Naive thymus-derived CD4-positive, alpha-beta T cell (primary cell): ENCODE measurements at places on chromosomes 7 and 10. TPM values are rescaled to one million over a fixed set of nuclear protein-coding genes. Genes with fewer than 3 reads are reported as not detected.

GRCh38 chr10:126302476-126302756, 85.9 kb downstream of the ADAM12 start:
- no peak for DNase-seq
- H3K27ac ChIP-seq = no peak overlapping the region

Gene CYP2C8
- not detected for polyA plus RNA-seq

Gene ZNF25
- polyA plus RNA-seq = 4.7 TPM

GRCh38 chr7:6256677-6257535, 15.5 kb downstream of the CYTH3 start:
- no peak overlapping the region for H3K27ac ChIP-seq
- no peaks in the 10 kb centered on the region for H3K36me3 ChIP-seq
- no peak for DNase-seq
- no peak overlapping the region for H3K4me3 ChIP-seq
- H3K4me1 ChIP-seq = no peaks in the 10 kb centered on the region

GRCh38 chr7:40786909-40787308, 652.1 kb downstream of the SUGCT start:
- H3K4me3 ChIP-seq = no peak overlapping the region
- H3K4me1 ChIP-seq = no peaks in the 10 kb centered on the region
- no peak for DNase-seq
- no peaks in the 10 kb centered on the region for H3K36me3 ChIP-seq
- H3K27me3 ChIP-seq = no peaks in the 10 kb centered on the region

DNA sequence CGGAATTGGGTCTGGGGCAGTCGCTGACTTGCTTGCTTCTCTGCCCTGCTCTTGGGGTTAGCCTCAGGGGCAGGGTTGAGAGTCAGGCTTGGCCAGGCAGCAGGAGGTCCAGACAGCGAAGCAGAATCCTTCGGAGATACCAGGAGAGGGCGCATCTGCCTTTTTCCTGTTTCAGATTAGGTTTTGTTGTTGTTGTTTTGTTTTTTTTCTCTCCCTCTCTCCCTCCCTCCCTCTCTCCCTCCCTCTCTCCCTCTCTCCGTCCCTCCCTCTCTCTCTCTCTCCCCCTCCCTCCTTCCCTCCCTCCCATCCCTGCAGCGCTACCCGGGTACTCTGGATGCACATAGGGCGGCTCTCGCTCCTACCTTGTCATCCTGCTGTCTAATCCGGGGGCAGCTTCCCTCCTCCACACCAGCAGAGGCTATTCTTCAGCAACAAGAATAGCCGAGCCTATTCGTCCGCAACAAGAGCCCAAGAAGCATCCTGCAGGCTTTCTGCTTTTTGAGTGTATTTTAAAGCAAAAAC, 758 bp upstream of the OPTN start:
- peaks cover 6% of the 10 kb centered on the region for H3K4me1 ChIP-seq
- H3K27ac ChIP-seq = peak overlapping the region; percentile 92
- peak; percentile 30 for DNase-seq
- no peaks in the 10 kb centered on the region for H3K27me3 ChIP-seq
- no peaks in the 10 kb centered on the region for H3K36me3 ChIP-seq
- peak overlapping the region; percentile 82 for H3K4me3 ChIP-seq

DNA sequence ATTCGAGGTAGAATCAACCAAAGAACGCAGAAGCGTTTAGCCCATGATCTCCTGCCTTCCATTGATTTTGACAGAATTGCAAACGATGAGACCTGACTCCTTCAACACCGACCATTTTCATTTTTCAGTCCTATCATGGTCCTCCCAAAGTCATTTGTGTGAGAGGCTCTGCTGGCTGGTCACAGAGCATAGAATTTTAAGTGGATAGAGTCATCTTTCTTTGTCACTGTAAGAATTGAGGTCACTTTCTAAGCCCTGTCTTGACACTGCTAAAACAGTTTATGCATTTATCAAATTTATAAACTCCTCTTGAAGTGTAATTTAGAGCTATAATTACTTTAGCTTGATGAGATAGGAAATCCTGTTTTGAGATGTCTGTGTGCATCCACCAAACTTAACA, 72.0 kb downstream of the UBE3C start:
- no peak overlapping the region for H3K27ac ChIP-seq
- no peaks in the 10 kb centered on the region for H3K27me3 ChIP-seq
- no peak for DNase-seq
- no peaks in the 10 kb centered on the region for H3K36me3 ChIP-seq
- H3K4me1 ChIP-seq = no peaks in the 10 kb centered on the region

GRCh38 chr10:24501056-24501711, 222.5 kb downstream of the ARHGAP21 start:
- no peaks in the 10 kb centered on the region for H3K36me3 ChIP-seq
- H3K4me1 ChIP-seq = no peaks in the 10 kb centered on the region
- no peak for DNase-seq
- H3K27ac ChIP-seq = no peak overlapping the region
- no peak overlapping the region for H3K4me3 ChIP-seq

DNA sequence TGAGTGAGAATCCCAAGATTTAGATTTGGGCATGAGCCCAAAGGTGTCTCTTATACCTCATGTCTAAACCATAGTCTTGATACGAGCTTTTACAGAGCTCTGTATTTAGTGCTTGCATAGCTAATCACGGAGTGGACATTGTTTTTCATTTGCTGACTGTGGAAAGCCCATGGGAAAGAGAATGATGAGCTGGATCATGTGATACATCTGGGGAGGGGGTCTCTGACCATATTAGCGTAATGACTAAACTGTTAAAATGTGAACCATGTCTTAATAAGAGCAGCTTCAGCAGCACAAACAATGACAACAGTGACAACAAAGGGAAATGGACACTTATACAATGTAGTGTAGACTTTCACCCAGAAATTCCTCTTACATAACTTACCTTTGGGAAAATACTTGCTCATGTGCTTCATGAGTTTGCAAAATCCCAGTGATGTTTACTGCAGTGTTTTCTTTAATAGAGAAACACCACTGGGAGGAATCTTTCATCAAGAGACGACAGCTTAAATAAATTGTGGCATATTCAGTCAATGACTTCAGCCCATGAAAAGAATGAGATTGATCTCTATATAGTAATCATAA, 44.0 kb upstream of the ITGB1 start:
- DNase-seq = no peak
- no peak overlapping the region for H3K4me3 ChIP-seq
- no peaks in the 10 kb centered on the region for H3K27me3 ChIP-seq
- no peaks in the 10 kb centered on the region for H3K4me1 ChIP-seq

GRCh38 chr7:75802552-75802821, 11.1 kb downstream of the CCL24 start:
- no peak overlapping the region for H3K27ac ChIP-seq
- H3K4me3 ChIP-seq = no peak overlapping the region
- DNase-seq = no peak
- H3K36me3 ChIP-seq = no peaks in the 10 kb centered on the region

GRCh38 chr7:112160130-112160770, 45.9 kb downstream of the DOCK4 start:
- DNase-seq = no peak
- no peak overlapping the region for H3K4me3 ChIP-seq
- no peaks in the 10 kb centered on the region for H3K27me3 ChIP-seq
- H3K27ac ChIP-seq = no peak overlapping the region

Gene HPSE2
- not detected for polyA plus RNA-seq

Gene FRMD4A
- 0.62 TPM for polyA plus RNA-seq

GRCh38 chr7:44236333-44236728, 35.6 kb downstream of the YKT6 start:
- no peak for DNase-seq
- H3K27me3 ChIP-seq = no peaks in the 10 kb centered on the region
- no peaks in the 10 kb centered on the region for H3K36me3 ChIP-seq
- H3K27ac ChIP-seq = no peak overlapping the region

Gene SFTPA1
- polyA plus RNA-seq = not detected

DNA sequence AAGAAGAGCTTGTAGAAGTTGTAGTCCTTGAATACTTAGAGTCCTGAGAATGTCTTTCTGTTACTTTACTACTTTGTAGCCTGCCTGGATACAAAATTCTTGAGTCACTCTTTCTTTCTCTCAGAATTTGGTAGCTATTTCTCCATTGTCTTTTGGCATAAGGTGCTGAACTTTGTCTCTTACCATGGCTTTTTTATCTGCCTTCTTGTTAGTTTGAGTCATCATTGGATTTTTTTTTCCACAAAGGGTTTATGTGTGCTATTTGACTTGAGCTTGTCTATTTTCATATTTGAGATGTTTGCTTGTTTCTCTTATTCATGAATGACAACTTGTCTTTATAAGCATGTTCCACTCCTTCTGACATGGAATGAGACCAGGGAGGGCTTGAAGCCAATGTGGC, 74.5 kb upstream of the EXOC6 start:
- H3K36me3 ChIP-seq = no peaks in the 10 kb centered on the region
- no peak overlapping the region for H3K4me3 ChIP-seq
- no peak overlapping the region for H3K27ac ChIP-seq
- H3K27me3 ChIP-seq = no peaks in the 10 kb centered on the region
- no peak for DNase-seq

DNA sequence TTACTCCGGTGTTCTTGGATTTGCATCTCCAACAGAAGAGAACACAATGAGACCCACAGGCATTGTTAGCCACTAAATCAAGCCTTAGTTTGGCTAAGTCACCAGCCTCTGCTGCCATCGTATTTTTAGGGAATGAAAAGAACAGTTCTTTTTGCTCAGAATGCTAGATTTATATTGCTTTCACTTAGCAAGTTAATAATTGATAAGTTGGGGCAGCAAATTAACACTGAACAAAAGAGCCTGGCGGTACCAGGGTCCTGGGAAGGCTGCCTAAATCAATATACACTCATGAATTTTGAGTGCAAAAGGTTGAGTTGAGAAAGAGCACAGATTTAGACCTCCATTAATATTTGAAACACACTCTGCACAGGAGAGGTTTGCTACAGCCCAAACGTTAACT, 767.7 kb downstream of the TYW1 start:
- H3K27me3 ChIP-seq = no peaks in the 10 kb centered on the region
- no peaks in the 10 kb centered on the region for H3K36me3 ChIP-seq
- H3K4me1 ChIP-seq = no peaks in the 10 kb centered on the region
- DNase-seq = no peak
- no peak overlapping the region for H3K4me3 ChIP-seq
- no peak overlapping the region for H3K27ac ChIP-seq

Gene SPDYE2B
- not detected for polyA plus RNA-seq

Gene NPY
- polyA plus RNA-seq = not detected

Gene CPA2
- polyA plus RNA-seq = not detected

- no peak overlapping the region for H3K27ac ChIP-seq
- DNase-seq = no peak
- H3K4me3 ChIP-seq = no peak overlapping the region
- H3K36me3 ChIP-seq = no peaks in the 10 kb centered on the region
- no peaks in the 10 kb centered on the region for H3K27me3 ChIP-seq
These were observed 4.0 kb downstream of the BMPER start for GRCh38 chr7:33909318-33909717.

DNA sequence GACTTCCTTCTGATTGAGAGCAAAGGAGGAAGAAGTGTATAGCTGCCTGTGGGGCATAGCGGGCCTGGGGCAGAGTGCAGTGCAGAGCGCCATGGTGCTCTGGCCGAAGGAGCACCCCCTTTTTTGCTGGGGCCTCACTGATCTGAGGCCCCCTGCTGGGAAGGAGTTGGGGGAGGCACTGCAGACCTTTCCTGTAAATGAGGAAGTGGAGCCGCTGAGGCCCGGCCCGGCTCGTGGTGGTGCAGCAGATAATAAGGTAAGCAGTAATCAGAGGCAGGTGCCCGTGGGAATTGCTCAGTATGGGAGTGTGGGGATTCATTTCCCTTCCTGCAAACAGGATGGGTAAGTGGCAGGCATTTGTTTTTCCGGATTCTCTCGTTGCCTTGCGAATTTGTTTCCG, 373.7 kb upstream of the MKI67 start:
- no peak overlapping the region for H3K27ac ChIP-seq
- no peaks in the 10 kb centered on the region for H3K36me3 ChIP-seq
- H3K4me3 ChIP-seq = no peak overlapping the region
- H3K27me3 ChIP-seq = no peaks in the 10 kb centered on the region
- no peaks in the 10 kb centered on the region for H3K4me1 ChIP-seq
- DNase-seq = no peak
